ENCODE measurements at places on chromosomes 12 and 14. TPM values are rescaled to one million over a fixed set of nuclear protein-coding genes. Genes with fewer than 3 reads are reported as not detected.

- DNase-seq: no peak
Measured at GRCh38 chr14:34792598-34792997, 78.2 kb upstream of the CFL2 start.

DNA sequence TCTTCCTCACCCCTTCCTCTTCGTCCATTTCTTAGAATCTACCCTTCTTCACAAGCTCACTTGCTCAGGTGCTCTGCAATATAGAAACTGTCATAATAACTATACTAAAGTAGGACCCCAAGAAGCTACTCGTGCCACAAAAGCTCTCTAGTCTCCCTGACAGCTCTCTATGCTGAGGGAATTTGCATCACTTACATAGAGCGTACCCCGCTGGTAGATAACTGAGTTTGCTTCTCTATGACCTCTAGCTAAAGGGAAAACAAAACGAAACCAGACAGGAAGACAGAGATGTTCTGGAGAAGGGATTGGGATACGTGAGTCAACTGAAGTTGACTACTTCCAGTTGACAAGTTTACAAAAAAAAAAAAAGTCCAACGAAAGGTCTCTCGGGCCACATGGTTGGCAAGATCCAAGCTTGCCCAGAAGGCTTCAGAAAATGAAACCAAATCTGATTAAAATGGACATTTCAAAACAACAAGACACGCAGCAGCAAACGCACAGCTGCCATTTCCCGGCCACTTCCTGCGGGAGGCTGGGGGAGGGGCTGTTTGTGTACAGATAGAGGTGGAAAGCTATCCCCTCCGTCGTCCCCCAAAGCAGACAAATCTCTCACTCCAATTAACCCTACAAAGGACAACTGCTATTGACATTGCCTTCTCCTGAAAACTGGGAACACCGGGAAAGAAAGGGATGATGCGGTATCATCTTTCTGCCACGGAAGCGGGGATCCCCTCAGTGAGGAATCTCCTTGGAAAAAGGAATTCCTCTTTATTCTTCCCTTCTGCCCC, 1.3 kb downstream of the BAZ2A start:
- DNase-seq: peak; percentile 15

DNA sequence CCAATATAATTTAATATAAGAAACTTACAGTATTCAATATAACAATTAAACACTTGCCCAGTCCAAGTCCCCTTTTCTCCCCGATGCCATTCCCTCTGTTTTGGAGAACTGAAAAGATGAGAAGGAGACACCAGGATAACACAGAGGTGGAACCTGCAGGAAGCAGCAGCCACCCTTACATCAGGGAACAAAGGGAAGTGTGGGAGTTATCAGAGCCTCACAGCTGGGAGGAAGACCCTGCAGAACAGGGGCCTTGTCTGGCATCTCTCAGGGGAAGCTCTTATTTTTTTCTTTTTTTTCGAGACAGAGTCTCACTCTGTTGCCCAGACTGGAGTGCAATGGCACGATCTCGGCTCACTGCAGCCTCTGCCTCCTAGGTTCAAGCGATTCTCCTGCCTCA, 52.6 kb downstream of the CALM1 start:
- no peak for DNase-seq

DNA sequence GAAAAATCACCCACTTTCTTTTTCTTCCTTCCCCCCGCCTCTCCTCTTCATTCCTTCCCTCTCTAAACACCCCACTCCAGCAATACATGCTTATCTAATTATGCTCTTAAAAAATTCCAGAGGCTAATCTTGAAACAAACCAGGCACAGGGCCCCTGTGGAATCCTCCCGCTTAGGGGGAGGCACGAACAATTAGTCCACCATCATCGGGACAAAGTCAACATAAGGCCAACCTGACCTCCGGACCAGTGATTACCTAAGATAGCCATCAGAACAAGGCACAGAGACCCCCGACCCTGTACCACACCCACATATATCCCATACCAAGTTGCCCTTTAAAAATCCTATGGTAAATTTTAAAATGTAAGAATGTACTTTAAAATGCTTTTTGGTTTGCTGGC, 47.1 kb downstream of the KIF21A start:
- no peak for DNase-seq

CPSF6 gene
- 49.5 TPM for polyA plus RNA-seq

DNA sequence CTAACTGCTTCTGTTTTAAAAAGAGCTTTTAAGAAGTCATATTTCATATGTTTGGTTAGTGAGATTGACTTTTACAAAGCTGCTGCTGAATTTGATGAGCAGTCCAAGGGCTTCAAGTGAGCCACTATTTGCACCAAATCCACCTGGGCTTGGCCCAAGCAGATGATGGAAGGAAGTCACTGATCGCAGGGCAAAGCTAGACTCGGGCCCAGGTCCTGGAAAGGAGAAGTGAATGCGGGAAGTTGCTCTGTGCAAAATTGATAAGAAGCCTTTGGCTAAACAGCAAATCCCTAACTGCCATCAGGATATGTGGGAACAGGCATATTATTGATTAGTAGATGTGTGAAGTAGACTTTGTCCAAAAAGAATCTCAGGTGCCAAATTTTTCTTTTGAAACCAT, 30.5 kb downstream of the PLXNC1 start:
- no peak for DNase-seq

CFAP251 gene
- 16.0 TPM for polyA plus RNA-seq

CLEC4A gene
- polyA plus RNA-seq: 0.24 TPM
